ENCODE measurements at places on chromosomes 3 and 15.

DNA sequence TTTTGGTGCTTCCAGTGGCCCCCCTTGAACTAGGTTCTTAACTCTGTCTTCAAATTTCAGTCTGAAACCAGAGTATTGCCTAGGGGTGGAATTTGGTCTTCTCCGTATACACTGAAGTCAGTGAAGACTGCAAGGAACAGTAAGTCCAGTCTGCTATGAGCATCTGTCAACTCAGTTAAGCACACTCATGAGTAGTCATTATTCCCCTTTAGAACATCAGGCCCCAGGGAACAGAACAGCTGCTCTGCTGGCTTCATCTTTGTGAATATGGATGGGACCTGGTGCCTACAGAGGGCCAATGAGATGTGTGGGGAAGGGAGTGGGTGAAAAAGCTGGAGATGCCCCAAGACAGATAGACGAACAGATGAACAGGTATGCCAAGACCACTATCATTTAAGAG is 85.2 kb upstream of the PRR23C start:
- no peak for DNase-seq

DNA sequence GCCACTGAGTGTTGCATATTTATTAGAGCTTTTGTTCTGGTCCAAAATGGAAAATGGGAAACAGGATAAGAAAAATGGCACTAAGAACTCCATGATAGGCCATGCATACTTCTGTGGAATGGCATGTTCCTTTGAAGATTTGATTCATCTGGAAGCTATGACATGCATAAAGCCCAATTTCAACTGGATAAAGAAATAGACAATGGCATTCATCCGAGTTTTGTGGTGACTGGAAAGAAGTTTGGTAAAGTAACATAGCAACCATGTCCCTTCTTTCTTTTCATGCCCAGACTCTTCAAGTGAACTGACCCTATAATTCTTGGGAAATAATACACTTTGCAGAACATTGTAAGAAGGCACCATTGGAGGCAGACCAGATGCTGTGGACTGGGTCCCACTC is 368.4 kb upstream of the IL12A start:
- DNase-seq: no peak

- no peak for DNase-seq
Measured at GRCh38 chr3:134827213-134827612, 32.2 kb downstream of the EPHB1 start.

DNA sequence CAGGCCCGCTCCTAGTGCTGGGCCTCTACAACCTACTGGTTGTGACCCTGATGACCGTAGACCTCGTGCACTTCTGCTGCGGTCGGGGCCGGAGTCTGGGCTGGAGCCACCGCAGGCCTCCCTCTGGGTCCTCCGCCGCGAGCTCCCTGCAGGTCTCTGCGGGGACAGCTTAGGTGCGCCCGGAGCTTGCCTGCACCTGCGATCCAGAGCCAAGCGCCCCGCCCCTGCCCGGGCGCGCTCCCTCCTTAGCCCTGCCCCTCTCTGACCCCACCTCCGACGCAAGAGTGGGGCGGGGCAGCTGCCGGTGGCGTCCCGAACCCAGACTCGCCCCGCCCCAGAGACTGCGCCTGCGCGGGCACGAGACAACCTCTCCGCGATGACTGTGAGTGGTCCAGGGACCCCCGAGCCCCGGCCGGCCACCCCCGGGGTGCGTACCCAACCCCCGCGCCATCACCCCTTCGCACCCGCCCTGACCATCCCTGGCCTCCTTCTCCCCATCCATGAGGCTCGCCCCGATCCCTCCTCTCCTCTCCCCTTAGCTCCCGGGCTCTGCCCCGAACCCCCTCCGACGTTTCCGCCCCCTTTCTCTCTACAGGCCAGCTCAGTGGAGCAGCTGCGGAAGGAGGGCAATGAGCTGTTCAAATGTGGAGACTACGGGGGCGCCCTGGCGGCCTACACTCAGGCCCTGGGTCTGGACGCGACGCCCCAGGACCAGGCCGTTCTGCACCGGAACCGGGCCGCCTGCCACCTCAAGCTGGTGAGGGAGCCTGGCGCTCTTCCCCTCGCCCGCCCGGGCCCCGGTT is at the start of gene UNC45A:
TSS of gene UNC45A (plus strand) at position 337 of the 803 bp plus-strand sequence. CDS start at position 377, 40 bp downstream.
- peak; percentile 96 for DNase-seq

DNA sequence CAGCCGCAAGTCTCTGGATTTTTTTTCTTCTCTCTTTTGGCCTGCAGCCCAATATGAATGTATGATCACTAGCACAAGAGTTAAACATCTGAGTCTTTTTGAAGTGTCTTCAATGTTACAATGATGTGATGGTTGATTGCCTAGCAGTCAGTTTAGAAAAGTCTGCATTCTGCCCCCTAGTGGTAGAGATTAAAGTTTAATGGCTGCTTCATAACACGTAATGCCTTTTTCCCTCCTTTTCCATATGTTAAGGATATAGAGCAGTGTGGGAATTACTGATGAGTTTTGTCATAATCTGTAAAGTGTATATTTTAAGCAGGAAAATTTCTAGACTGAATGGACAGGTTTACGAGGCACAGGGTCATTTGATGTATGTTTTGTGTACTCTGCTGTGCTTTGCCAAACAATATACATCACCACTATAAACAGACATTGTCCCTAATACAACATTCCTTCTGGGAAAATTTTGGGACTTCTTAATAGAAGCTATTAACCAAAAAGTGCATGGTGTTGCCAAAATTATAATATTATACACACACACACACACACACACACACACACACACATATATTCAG is 1038.5 kb upstream of the NR2F2 start:
- DNase-seq: no peak

DNA sequence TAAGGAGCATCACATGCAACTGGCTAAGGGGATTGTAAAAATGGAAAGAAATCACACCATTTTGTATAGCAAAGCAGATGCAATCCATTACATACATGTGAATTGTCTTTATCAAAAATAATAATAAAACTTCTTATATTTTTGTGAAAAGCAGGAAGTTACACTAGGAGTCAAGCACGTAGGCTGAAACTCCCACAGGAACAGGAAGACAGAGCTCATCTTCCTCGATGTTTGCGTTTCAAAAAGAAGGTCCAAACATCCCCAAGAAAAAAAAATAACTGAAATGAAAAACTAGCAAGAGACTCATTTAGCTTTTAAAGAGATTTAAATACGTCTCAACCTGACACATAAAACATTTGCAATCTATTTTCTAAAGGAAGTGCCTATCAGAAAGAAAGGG is 106.6 kb downstream of the TGFBR2 start:
- DNase-seq: no peak

GRCh38 chr3:124663690-124664089 is 66.6 kb upstream of the UMPS start:
- DNase-seq: no peak

GRCh38 chr3:94210256-94210655 is 147.4 kb downstream of the NSUN3 start:
- no peak for DNase-seq

DNA sequence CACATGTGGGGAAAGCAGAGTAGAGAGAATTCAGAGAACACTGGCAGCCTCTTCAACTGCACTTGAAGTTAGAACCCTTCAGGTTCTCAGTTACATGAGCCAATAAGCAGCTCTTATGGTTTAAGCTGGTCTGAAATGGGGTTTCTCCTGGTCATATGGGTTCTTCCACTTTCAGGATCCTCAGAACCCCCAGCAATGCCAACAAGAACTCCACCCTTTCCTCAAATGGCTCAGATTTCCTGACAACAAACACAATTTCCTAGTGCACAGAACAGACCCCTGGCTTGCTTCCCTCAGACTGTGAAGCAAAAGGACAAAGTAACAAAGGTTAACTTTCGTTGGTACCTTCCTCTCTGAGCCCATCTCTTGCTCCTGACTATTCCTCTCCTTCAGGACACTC is 23.9 kb upstream of the FRMD4B start:
- DNase-seq: no peak

GRCh38 chr3:139937674-139938279 is 2.8 kb downstream of the CLSTN2 start:
- no peak for DNase-seq

- no peak for DNase-seq
Measured at GRCh38 chr3:61449327-61450040, 111.9 kb upstream of the PTPRG start.

GRCh38 chr15:37339437-37339836 is 239.1 kb upstream of the MEIS2 start:
- DNase-seq: no peak

DNA sequence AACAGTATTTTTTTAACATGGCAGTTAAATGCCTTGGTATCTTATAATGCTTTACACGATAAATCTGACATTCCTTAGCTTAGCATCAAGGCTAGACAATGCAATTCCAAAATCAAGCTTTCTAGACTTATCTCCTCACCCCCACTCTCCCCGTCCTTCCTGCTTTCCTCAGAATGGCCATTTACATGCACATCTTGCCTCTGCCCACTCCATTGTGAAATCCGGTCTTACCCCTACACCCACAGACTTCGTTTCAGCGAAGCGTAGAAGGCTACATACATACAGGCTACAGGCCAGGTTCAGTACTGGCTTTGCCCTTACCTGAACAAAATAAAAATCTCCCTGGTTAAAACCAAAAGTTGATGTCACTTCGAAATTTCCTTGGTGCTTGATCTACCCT is 58.6 kb upstream of the SLC12A8 start:
- DNase-seq: no peak

GRCh38 chr3:146975476-146975875 is 370.3 kb upstream of the PLSCR5 start:
- no peak for DNase-seq

- no peak for DNase-seq
Measured at GRCh38 chr3:194879126-194879877, 193.6 kb downstream of the FAM43A start.

DNA sequence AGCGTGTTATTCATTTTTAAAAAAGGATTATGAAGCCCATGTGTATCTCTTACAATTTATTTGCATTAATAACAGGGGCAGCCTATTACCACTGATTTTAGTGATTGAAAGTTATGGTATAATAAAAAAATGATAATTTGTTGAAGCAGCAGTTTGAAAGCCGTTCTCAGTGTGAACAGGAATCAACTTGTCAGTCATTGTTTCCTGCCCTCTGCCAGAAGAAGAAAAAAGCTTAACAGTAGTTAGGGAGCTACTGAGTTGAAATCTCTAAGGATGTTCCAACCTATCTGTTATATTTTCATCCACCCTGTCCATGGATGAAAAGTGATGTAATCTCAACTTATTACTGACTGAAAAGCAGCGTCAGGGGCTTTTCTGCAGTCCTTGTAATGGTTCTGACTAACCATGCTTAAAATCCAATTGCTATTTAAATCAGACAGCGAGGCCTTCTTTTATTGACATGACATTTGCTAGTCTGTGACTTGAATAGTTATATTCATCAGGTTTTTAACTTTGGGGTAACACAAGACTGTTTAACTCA is 486.7 kb downstream of the ROBO2 start:
- no peak for DNase-seq

DNA sequence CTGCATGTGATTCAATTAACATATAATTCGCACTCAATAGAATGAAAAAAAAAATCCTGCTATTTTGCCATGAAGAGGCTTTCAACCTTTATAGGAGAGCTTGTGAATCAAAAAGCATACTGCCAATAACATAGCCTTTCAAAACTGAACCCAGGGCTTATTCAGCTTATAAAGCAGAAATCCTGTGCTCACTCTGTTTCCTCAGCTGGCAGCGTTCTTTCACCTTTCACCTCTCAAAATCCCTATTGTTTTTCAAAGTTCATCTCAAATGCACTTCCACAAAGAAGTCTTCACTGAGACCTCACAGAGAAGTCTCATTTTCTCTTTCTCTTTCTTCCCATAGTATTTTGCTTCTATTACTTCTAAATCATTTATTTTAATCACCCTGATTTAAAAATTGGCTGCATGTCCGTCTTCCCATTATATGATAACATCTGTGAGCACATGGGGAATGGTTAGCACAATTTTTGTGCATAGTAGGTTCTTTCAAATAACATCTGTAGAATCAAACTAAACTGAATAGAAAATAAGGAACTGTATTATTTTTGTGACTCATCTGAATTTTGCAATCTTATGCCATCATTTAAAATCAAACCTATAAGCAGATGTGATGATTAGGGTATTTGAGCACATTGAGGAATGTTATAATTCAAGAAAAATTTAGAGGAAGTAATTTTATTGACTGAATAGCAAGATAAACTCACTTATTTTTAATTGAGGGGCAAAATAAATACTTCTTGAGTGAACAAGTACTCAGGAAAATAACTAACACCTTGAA is 373.4 kb downstream of the NLGN1 start:
- no peak for DNase-seq

DNA sequence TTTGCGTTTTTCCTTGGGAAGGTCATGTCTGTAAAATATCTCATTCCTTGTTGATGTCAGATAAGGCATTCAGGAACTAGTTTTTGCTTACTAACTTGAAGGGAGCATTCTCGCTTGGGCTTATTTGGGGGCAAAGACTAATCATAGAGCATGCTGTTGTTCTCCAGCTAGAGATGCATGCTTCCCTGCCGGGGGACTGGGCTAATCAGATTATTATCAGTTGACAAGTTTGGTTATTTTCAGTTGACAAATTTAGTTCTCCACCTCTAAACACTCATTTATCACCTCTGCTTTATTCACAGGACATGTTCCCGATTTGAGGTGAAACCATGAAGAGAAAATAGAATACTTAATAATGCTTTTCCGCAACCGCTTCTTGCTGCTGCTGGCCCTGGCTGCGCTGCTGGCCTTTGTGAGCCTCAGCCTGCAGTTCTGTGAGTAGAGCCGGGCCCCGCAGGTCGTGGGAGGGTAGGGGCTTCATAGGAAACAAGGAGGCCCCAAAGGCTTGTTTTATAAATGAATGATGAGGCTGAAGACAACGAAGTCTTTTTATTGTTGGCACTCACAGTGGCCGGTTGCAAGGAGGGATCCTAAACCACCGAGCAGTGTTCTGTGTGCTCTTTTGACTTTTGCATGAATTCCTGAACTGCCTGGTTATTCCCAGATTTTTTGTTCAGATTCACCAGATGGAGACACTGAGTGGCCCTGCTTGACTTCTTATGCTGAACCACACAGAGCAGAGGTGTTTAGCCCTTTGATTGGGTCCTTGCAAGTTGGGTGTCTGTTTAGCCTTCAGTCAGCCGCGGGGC is 28.4 kb downstream of the PXYLP1 start:
- DNase-seq: no peak

GRCh38 chr3:18237251-18238005 is 187.7 kb downstream of the SATB1 start:
- DNase-seq: no peak

GRCh38 chr3:46301122-46301835 is 52.6 kb upstream of the CCR2 start:
- no peak for DNase-seq

DNA sequence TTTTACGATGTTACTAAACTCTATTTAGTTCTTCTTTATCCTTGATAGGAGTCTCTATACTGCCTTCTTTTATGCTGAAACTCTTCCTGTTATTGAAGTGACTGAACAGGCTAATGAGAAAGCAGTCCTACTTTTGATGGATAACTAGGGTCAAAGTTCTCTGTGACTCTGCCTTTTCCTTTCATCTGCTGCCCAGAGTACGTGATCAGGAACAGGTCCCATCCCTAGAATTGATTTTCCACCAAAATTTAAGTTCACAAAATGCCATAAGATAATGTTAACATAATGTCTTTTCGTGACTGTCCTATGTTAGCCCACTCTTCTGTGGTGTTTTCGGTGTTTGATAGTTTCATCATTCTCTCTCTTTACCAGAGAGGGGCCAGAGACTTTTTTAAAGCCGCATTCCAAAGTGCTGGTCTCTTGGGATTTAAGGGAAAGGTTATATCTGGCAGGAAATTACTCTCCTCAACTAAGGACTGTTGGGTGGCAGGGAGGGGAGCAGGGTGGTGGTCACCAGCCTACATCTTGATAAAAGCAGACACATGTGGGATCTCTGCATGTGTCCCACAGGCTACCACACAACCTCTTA is 50.3 kb upstream of the PLXND1 start:
- DNase-seq: no peak

Data from stimulated activated CD4-positive, alpha-beta T cell treated with anti-CD3 and anti-CD28 coated beads, Interleukin-4, amount 100 ng/mL, for 24 hours (primary cell).